ENCODE measurements at places on chromosomes 2 and 18. TPM values are rescaled to one million over a fixed set of nuclear protein-coding genes. Genes with fewer than 3 reads are reported as not detected.

GRCh38 chr2:113246606-113247005, 32.1 kb downstream of the PAX8 start:
- DNase-seq, result no peak

DNA sequence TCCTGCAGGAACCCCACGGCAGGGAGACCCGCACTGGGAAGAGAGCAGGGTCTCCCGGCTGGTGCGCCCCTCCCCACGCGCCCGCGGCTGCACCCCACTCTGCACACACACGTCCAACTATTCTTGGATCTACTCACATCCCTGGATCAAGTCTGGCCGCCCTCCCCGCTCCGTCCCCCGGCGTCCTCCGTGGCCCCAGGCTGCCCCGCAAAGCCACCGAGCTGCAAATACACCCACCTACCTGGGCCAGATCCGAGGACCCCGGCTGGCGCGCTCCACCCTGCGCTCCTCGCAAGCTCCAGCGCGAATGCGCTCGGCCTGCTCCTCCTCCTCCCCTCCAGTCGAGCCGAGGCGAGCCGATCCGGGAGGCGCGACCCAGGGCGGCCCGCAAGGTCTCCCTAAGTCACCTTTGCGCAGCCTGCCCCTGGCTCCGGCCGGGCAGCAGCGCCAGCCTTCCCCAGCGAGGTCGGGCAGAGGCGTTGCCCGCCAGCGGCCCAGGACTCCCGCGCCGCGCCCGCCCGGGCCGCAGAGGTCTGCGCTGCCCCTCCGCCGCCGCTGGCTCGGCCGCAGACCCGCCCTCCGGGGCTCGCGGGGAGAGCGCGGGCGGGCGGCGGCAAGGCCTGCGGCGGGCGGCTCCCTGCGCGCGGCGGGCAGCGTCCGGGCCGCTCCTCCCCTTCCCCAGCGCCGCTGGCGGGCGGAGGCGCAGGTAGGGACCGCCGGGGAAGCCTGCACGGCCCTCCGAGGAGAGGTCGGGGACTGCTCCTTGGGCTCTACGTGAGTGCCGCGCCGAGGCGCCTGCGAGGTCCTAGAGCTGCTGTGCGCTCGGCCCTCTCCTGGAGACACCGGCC, 126.0 kb downstream of the OSBPL1A start:
- DNase-seq, result peak; percentile 50

The ABCG5 gene
- not detected for total RNA-seq

GRCh38 chr2:169734169-169734847, 676 bp downstream of the KLHL23 start:
- DNase-seq, result no peak

DNA sequence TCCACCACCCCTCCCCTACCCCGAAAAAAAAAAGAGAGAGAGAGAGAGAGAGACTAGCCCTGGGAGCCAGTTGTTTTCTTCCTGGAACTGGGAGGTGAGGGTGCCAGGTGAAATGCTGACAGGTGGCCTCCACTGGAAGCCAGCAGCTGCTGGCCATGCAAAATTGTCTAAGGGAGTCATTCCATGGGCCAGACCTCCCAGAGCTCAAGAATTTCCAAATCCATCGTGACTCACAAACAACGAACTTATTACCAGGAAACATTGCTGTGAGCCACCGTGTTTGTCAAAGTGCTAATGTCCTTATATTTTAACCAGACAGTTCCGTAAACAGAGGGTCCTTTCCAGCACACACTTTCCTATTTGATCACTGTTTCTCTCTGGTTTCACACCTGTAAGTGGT, 68.5 kb upstream of the PID1 start:
- no peak for DNase-seq

- DNase-seq, result no peak
Observed at GRCh38 chr2:170282851-170283250, 104.9 kb downstream of the MYO3B start.

GRCh38 chr2:212089873-212090272, 448.7 kb downstream of the ERBB4 start:
- no peak for DNase-seq

DNA sequence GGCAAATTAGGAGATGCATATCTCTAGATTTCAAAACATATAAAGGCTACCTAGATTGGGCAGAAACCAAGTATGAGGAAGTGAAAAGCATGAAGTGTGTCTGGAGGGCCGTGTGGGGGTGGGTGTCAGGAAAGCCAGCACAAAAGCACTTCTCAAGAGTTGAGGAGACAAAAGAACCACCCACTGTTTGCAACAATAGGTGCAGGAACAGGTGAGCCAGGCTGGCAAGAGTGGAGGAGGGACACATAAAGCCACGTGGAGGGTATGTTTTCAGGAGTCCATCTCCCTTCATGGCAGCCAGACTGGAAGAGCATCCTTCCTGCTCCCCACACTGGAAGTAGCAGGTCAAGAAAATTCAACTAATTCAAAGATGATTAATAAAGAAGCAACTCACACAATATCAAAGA, 96.4 kb downstream of the CERS6 start:
- DNase-seq, result no peak

DNA sequence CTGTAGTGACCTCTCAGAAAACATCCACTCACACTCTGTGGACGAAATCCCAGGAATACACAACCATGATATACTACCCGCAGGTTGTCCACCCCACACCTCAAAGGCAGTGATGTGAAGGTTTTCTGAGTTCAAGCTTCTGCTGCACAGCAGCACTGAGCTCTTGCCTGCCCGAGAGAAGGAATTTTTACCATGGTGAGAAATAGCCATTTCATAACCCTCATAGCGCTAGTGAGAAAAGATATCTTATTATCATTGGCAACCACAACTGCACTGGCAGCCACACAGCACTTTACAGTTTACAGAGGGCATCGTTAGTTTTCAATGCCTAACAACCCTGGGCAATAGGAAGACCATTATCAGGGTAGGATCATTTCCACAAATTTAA, 36.9 kb downstream of the NAPG start:
- DNase-seq, result no peak

GRCh38 chr2:169080250-169081069, 11.1 kb downstream of the DHRS9 start:
- no peak for DNase-seq

The LINC00305 gene
- not detected for total RNA-seq

DNA sequence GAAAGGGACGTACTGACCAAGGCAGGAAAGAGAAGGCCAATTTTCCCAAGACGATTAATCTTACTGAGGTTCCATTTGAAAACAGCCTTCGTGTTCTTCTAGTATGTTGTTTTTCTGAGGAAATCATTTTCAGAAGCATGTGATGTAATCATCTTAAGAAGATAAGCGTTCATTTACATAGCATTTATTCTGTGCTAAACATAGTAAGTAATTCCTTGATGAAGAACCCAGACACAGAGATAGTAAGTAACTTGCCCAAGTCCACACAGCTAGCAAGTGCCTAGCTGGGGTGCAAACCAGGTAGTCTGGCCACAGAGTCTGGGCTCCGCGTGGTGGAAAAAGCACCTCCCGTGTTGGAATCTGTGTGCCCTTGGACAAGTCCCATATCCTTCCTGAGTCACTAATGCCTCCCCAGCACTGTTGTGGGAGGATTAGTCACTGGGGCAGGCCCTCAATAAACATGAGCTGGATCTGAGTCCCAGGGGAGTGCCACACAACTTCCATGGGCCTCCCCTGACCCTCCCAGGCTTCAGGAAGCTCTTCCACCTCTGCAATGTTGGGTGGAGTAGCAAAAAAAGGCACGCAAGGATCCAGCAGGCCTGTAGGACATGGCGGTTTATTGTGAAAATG, 26.9 kb upstream of the ASAP2 start:
- no peak for DNase-seq

The ERBB4 gene
- 2.4 TPM for total RNA-seq

The TSGA10 gene
- 12.9 TPM for total RNA-seq

The OTOF gene
- total RNA-seq, result 0.30 TPM

- no peak for DNase-seq
Observed at GRCh38 chr18:79156327-79156726, 87.1 kb downstream of the ATP9B start.

The PKDCC gene
- total RNA-seq, result 328 TPM

DNA sequence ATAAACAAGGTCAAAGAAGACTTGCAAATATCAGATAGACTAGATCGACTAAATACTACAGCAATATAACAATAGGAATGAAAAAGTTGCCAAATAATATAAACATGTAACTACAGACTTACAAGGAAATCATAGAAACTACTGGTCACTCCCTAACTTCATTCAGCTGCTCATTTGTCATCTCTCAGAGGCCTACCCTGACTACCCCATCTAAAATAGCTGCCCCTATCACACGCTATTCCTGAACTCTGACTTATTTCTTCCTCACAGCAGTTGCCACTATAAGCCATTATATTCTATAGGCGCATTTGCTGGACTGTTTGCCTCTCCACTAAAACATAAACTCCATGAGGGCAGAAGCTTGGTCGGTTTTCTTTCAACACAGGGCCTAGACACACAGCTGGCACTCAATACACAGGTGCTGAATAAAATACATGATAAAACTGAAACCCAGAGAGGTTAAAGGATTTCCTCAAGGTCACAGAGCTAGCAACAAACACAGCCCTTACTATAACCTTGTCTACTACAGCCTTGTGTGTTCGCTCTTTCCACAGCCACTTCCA, 1.8 kb downstream of the STRN start:
- DNase-seq, result no peak

The EMILIN1 gene
- 69.5 TPM for total RNA-seq

DNA sequence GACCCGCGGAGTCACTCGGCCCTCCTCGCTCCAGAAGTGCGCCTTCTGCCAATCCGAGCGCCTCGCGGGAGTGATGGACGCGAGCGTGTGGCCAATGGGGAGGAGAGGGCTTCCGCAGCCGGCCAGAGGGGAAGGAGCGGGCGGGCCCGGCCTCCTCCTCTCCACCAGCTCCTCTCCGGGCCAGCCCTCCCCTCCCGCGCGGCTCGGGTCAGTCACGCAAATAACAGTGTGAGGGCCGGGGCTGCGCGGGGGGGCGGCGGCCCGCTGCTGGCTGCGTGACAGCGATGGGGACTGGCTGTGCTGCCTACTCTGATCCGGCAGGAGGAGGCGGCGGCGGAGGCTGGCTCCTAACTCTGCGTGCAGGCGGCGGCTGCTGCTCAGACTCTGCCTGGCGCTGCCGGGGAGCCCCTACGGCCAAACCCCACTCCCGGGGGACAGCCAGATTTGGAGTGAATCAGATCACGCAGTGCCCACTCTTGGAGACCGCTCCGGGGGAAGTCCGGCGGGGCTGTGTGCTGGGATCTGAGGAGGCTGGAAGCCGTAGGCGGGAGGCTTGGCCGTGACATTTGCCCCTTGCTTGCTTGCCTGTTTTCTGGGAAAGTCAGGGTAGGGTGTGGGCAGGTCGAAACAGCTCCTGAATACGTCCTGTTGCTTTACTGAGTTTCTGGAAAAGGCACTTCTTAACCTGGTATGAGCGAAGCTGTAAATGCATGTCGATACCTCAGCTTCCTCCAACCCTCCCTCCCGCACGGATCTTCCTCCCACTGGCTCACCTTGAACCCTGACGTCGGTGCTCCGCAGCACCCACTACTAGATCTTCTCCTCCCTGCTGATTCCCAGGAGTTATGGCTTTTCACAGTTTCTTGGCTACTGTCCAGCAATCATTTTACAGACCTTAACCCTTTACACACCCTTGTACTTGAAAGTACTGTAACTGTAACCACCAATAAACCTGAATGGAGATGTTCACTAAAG, 97.9 kb upstream of the SERTAD2 start:
- peak; percentile 97 for DNase-seq

- DNase-seq, result no peak
Observed at GRCh38 chr2:109558076-109558882, 55.5 kb downstream of the SEPTIN10 start.

DNA sequence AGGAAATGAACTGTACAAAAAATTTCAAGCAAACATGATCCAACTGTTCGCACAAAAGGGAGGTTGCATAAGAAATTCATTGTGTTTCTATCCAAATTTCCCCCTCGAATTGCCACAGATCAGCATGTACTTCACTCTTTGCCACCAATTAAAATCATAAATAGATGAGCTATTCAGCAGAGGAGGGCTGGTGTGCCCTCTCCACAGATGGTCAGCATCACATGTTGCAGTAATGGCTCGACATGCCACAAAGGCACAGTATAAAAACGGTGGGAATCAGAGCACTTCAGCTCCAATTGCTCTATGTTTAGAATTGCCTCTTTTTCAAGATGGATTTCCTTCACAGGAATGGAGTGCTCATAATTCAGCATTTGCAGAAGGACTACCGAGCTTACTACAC, at the start of gene G6PC2:
G6PC2 (plus strand) TSS at position 289 of the 400 bp plus-strand sequence; CDS start at position 330, 41 bp downstream.
- DNase-seq, result no peak

DNA sequence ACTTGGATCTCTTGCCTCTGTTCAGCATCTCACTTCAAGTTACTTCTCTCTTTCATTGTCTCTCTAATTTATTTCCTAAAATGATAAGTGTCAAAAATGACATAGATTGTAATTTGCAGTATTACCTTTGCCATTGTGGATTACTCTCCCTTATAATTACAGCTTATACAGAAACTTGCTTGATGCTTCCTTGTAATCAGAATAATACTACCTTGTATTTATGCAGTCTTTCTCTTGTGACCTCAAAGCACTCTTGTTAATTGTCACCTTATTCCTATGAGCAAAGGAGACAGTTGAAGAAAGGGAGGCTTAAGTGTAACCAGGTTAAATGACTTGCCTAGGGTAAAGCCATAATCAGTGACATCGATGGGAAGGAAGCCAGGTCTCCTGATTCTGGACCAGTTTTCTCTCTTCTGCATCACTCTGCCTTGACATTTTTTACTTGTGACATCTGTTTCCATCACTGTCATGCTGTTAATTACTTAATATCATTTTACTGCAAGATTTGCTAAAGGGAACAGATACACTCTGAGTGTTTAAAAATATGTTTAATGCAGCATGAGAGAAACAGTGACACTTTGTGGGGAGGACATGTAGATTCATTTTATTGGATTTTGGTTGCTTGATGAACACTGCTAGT, 388.6 kb downstream of the PARD3B start:
- DNase-seq, result no peak

DNA sequence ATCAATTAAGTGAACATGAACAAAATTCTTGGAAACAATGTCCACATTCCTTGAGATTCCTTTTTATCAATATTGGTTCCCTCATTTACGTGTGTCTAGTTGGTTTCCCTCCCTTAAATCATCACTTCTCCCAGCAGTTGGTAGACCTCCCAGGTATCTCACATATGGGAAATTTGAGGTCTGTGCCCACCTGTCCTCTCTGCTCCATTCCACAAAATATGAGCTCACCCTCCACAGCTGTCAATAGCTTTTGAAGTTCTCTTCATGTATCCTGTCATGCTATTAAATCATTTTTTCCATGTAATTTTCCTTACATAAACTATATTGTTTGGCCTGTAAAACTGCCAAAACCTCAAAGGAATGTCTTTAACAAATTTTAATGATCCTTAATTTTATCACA, 992.2 kb upstream of the ACVR2A start:
- no peak for DNase-seq

- DNase-seq, result no peak
Observed at GRCh38 chr2:183408562-183408961, 284.3 kb downstream of the NUP35 start.

DNA sequence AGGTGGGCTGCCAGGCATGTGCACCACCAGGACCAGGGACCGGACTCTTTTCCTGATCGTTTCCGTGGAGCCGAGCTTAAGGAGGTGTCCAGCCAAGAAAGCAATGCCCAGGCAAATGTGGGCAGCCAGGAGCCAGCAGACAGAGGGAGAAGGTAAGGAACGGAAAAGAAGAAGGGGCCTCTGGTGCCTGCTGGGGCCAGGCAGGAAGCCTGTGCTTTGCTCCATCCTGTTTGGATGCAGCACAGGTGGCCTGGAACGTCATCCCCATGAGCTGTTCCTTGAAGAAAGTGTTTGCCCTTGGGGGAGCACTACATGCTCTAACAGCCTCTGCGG, 33.9 kb downstream of the CNGA3 start:
- DNase-seq, result no peak

The SIX3 gene
- not detected for total RNA-seq
